Lower lobe of right lung (tissue), 2 donors: ENCODE measurements at places on chromosomes 7 and 10.

- DNase-seq, result no peak
These were observed 79.6 kb downstream of the HGF start for GRCh38 chr7:81690251-81690650.

- DNase-seq, result no peak
These were observed 1.6 kb downstream of the FEZF1 start for GRCh38 chr7:122302761-122303530.

DNA sequence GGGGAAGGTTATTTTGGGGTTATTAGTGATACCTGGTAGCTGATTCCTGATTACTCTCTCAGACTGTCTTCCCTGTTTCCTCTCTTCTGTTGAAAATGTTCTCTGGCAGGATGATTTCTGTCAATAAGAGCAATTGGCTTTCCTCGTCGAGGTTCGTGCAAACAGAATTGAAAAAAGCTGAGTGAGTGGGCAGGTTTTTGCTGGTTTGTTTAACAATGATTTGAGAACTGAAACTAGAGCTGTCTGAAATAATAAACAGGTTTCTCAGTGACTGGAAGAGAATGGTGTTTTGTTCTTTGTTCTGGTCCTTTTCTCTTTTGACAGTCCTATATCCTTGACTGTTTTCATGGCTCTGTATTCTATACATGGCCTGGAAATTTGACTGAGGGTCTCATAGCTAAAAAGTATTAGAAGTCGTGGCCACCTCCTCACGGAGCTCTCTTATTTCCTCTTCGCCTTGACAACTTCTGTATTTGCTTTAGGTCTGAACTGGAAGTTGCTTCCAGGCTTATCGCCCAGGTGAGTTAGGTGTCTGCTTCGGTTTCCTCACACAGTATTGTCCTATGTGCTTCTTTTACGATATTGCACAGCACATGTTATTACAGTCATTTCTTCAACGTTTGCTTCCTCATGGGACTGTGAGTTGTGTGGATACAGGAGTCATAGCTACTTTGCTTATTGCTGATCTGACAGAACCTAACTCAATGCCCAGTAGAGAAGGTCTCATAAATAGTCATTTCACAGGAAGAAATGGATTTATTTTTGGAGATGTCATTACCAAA lies 403.6 kb downstream of the NRG3 start:
- no peak for DNase-seq

GRCh38 chr10:88582806-88583583 lies at the start of gene RNLS:
Gene RNLS, minus strand, starts transcription at chr10:88583318.
- DNase-seq, result peak; percentile 83

- no peak for DNase-seq
These were observed 37.9 kb upstream of the PSMG3 start for GRCh38 chr7:1607696-1608095.

DNA sequence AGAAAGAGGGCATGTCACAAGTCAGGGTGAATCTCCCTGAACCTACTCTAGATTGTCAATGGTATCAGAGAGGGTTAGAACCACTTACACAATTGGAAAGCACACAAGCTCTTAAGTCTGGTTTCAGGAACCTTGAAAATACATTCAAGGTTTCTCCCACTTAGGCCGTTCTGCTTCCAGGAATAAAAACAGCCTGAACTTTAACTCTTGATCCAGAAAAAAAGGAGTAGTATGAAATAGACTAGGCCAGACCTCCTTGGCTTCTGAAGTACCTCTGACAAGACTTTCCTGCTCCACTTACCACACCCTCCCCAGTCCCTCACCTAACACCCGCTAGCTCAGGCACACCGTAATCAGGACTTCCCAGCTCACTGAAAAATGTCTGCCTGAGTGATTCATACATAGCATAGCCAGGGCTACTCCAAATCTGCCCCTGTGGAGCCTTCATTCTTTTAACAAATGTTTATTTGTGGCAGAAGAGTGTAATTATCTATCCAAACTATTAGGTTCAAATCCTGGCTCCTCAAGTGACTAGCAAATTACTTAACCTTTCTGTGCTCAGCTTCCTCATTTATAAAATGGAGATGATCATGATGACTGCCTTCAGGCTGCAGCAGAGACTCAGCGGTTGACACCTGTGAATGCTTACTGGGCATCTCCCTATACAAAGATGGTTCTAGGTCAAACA lies 30.3 kb upstream of the IL6 start:
- DNase-seq, result no peak

- DNase-seq, result no peak
These were observed 123.1 kb upstream of the HPS1 start for GRCh38 chr10:98569853-98570252.

GRCh38 chr10:97185326-97186058 lies at the start of gene SLIT1:
Gene SLIT1, minus strand, starts transcription at chr10:97185959. Its CDS starts 285 bp downstream, at chr10:97185674.
- no peak for DNase-seq

- DNase-seq, result no peak
These were observed 194.3 kb downstream of the PTEN start for GRCh38 chr10:88057720-88058119.

DNA sequence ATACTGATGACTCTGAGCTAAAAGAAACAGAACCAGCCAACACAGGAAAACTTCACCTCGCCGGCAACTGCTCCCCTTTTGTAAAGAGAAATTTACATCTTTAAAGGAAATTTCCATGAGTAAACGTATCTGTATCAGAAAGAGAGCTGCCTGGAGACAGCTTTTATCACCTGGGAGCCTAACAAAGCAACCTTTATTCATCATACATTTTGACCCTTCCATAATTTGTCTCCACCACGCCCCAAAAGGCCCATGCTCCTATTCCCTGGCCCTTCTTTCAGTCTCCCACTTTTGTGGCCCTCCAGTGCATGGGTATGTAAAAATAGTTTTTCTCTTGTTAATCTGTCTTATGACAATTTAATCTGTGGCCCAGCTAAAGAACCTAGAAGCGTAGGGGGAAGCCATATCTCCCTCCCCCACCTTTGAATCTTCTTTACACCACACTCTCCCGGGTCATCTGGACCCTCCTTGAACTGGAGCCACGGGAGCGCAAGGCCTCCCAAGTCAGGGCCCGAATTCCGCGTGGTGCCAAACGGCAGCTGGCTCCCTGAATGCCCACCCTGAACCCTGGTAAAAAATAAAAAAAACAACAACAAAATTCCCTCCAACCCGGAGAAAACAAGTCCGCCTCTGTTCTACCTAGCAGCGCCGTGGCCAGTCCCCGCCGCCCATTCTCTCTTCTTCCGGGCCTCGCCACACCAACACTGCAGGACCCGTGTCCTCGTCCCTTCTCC lies 15.4 kb upstream of the FKBP9 start:
- no peak for DNase-seq

DNA sequence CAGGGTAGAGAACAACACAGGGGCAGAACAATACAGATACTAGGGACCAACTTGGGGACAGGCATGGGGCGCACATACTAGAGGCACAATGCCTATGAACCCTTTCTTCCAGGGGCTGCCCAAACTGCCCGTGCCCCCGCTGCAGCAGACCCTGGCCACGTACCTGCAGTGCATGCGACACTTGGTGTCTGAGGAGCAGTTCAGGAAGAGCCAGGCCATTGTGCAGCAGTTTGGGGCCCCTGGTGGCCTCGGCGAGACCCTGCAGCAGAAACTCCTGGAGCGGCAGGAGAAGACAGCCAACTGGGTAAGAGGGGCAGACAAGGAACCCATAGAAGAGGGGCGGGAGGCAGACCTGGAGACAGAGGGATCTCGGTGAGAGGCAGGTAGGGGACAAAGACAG lies 5.8 kb downstream of the CHAT start:
- DNase-seq, result no peak

GRCh38 chr10:104323760-104324201 lies 14.5 kb downstream of the ITPRIP start:
- DNase-seq, result no peak
